ENCODE measurements at places on chromosomes 3 and 15. TPM values are rescaled to one million over a fixed set of nuclear protein-coding genes. Genes with fewer than 3 reads are reported as not detected.

- no peak for DNase-seq
Measured at GRCh38 chr3:66642019-66642418, 141.2 kb upstream of the LRIG1 start.

- DNase-seq, result peak; percentile 83
Measured at GRCh38 chr3:48548729-48549705, 7.6 kb downstream of the PFKFB4 start.

COL6A5 gene
- total RNA-seq, result not detected

GRCh38 chr15:85649372-85649771, 145.4 kb downstream of the KLHL25 start:
- DNase-seq, result no peak

- peak; percentile 70 for DNase-seq
Measured at GRCh38 chr15:46312133-46312740, 677.4 kb downstream of the SQOR start.

GRCh38 chr15:21271566-21271965, 168.7 kb downstream of the POTEB3 start:
- DNase-seq, result no peak

CAPN3 gene
- total RNA-seq, result 3.2 TPM

SEMA7A gene
- 2.3 TPM for total RNA-seq

DNA sequence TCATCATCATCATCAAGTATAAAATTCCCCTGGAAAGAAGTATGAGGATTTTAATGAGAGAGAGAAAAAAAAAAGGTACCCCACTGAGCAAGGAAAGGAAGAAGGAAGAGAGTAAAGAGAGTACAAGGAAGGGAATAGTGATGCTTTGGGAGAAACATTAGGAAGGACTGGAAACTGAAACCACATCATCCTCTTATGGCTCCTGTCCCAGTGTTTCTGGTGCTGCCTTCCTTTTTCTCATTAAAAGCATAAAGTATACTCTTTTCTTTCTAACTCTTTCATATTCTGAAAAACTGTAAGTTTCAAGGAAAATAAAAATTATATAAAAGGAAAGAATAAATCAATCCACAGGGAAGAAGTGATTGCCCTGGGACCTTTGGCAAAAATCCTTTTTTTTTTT, 616.4 kb upstream of the CBLB start:
- DNase-seq, result no peak

RTP3 gene
- 28.9 TPM for total RNA-seq

ZBED2 gene
- total RNA-seq, result not detected

- no peak for DNase-seq
Measured at GRCh38 chr3:57837686-57838085, 81.6 kb downstream of the SLMAP start.

GRCh38 chr3:52253314-52254304, 8.1 kb downstream of the PPM1M start:
- peak; percentile 45 for DNase-seq

DNA sequence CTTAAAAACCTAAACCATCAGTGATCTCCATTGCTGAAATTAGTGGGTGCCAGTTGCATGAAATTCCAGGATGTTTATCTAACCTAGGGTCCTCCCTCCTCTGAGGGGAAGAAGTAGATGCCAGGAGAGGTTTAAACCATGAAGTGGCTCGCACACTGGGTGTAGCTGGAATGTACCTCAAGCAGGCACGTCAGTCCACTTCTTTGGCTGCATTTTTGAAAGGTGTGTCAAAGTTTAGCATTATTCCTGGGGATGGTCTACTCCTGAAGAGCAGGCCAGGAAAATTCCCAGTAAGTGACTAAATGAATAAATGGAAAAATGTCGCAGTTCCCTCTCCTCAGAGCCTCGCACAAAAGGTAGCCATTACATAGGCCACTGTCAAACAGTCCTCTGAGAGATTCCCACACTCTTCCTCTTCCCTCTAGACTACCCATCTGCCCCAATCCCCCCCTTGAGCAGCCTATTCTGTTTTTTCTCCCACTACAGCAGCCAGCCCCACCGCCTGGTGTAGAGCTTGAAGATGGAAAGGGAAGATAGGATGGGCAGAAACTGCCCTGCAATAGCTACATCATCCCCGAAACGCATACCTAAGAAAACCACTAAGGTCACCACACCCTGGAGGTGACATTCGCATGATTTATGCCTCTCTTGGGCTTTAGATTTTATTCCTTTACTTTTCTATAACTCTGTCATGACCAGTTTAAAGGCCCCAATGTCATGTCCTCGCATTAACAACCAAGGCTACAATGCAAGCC, 655 bp upstream of the TMOD3 start:
- DNase-seq, result no peak

SERPINI2 gene
- total RNA-seq, result not detected

LARP6 gene
- total RNA-seq, result 13.7 TPM

CDHR4 gene
- total RNA-seq, result not detected

GRCh38 chr15:22902981-22903380, 64.5 kb downstream of the NIPA2 start:
- DNase-seq, result no peak

FAM162A gene
- total RNA-seq, result 39.5 TPM

DNA sequence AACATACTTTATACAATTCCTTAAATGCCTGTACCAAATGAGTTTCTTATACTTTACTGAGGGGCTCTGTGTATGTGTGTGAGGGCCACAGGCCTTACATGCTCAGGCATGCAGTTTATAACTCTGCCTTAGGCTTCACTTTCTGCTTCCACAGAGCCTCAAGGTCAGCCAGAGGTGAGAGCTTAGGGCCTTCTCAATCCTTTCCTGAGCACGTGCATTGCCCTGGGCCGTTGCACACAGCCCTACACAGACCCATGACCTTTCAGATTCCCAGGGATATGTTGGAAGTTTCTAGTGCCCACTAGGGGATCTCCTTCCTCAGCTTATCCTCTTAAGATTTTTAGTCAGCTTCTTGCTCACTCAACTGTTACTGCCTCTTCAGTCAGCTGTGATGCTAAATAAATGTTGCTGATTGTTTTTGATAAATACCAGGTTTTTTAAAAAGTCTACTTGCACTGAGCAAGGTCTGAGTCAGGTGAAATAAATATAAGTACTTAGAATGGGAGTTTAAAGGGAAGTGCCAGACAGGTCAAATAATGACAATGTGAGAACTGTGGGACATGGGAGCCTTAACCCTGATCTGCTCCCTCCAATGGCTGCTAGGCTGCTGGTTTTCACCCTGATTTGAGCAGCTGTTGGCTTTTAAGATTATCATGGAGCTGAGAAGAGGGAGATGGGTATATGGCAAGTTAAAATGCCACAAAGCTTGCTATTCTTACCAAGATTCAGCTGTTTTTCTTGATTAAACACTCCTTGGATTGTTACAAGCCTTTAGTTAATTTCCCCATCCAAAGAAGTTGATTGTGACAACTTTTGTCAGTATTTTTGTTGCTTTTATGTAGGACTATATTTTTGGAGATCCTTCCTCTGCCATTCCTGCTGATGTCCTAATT, 169.5 kb downstream of the PLD1 start:
- no peak for DNase-seq

DNA sequence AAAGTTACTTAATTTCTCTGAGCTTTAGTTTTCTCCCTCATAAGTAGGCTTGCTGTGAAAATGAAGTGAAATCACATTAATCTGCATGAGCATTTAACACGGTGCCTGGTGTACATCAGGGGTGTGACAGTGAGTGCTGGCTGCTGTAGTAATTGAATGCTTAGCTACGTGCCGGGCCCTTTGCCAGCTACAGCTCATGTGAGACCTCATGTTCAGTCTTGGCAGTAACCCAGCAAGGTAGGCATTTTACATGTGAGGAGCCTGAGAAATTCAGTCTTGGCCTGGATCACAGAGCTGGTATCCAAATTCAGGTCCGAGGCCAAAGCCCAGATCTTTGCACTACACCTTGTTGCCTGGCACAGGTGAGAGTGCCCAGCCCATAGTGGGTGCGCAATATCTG, 9.1 kb downstream of the GHRL start:
- no peak for DNase-seq

- DNase-seq, result no peak
Measured at GRCh38 chr3:144011251-144011799, 39.7 kb downstream of the DIPK2A start.

GRCh38 chr15:48823237-48823636, 12.4 kb upstream of the CEP152 start:
- no peak for DNase-seq

DNA sequence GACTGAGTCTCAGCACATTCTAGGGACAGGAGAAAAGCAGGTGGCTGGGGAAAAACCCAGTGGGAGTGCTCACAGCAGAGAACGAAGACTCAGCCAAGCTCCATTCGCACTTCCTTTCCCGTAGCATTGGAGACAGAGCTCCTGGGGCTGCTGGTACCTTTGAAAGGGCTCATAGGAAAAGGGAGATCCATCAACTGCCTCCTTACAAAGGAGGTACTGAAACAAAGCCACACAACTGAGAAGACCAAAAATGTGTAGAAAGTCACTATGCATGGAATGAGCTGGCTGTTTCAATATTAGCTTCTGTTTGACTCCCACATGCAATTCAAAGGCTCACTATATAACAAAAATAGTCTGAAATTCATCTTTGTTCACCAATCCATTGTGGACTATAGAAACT, 16.9 kb downstream of the STIMATE start:
- DNase-seq, result no peak

CLEC3B gene
- total RNA-seq, result 22.1 TPM

DNA sequence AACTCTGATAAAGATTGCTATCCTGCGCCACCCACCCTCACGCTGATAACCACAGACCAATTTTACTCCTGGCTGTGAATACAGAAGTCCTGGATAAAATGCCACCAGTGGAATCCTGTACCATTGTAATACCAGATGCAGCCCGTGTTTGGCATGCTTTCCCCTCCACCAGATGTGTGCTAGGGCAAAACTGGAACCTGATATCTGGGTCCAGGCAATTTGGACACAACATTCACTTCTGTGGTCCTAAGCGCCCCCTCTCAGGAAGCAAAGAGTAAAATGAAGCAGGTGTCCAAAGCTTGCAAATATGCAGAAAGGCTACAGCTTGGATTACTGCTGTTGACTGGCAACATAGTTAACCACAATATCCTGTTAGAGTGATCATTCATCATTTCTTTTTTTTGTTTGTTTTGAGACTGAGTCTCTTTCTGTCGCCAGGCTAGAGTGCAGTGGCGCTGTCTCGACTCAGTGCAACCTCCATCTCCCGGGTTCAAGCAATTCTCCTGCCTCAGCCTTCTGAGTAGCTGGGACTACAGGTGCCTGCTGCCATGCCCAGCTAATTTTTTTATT, 32.8 kb downstream of the LOXL1 start:
- DNase-seq, result no peak

DNA sequence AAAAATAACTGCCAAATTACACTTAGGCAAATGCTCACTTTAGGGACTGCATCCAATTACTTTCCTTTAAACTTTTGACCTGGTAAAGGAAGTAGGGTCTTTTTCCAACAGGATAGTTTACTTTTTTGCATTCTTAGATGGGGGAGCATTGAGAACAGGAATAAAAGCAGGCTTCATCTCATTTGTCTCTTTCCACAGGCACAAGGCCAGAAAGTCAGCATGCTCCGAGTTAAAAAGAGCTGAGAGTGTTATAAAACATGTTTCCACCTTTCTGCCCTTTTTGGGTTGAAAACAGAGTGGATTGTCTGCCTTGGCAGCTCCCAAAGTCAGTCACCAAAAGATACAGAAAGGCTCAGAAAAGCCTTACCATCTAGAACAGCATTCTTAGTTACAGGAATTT, 404.9 kb upstream of the ALCAM start:
- DNase-seq, result no peak

KLF15 gene
- 90.3 TPM for total RNA-seq

GRCh38 chr15:90205050-90205848, 4.1 kb downstream of the SEMA4B start:
- peak; percentile 46 for DNase-seq

FETUB gene
- 8.4 TPM for total RNA-seq

ITIH3 gene
- 867 TPM for total RNA-seq

GRCh38 chr3:25478211-25478757, 50.2 kb downstream of the RARB start:
- no peak for DNase-seq

DNA sequence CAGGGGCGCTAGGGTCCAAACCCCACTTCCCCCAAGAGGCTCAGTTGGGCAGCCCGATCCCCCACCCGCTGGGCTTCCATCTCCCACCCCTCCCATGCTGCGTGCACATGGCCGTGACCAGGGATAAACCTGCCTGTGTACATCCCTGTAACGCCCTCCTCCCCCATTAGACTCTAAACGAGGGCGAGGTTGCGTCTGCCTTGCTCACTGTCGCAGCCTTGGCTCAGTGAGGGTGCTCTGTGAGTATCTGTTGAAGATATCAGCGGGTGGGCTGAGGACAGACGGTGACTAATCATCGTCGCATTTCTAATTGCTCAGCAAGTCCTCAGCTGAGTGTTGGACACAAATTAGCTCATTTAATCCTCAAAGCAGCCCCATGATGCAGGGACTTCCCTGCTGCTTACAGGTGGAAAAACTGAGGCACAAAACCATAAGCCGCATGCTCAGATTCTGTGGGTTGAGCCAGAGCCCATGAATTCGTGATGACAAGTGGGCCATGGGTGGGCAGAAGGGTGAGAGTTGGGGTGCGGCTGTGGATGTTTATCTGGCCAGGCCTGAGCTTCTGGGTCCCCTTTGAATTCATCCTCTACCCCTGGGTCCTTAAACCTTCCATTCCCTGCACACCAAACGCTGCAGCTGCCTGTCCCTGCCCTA, 26.0 kb downstream of the FBLN2 start:
- DNase-seq, result no peak

DNA sequence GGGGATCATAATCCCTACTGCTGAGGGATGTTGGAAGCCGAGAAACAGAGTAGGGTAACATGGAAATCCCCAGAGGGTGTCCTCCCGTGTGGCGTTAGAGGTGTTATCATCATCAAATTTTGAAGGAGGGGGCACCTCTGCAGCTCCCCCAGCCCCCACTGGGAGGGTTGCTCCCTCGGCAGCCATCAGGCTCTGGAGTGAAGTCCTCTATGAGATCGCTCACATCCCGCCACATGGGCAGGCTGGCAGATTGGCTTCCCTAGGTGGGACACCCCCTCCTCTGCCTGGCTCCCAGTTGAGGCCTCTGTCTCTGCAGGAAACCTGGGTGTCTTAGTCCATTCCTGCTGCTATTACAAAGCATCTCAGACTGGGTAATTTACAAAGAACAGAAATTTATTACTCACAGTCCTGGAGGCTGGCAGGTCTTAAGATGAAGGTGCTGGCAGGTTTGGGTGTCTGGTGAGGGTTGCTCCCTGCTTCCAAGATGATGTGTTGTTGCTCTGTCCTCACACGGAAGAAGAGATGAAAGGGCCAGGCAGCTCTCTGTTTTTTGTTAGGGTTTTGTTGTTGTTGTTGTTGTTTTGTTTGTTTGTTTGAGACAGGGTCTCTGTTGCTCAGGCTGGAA, 120.5 kb downstream of the NUP210 start:
- no peak for DNase-seq

Data from right lobe of liver (tissue), 6 donors.